ENCODE measurements at places on chromosomes 11 and 22.

GRCh38 chr11:123429336-123429735, 733 bp upstream of the GRAMD1B start:
- no peak for DNase-seq

DNA sequence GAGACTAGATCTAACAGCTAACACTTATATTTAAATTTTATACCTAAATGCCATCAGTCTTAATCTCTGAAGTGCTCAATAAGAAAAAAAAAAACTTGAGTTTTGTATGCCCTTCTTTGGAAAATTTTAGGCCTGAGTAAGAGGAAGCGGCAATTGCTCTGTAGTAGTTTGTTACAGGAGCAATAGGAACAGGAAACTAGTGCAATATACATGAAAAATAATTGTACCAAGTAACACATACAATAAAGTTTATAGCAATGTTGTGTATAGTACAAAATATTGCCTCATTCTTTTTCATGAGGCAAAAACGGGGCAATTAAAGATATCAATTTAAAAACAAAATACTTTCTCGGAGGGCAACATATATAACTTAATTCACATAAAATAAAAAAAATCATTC, 19.7 kb downstream of the OR5AK2 start:
- no peak for DNase-seq

GRCh38 chr11:123475469-123475868, 45.4 kb downstream of the GRAMD1B start:
- no peak for DNase-seq

- DNase-seq = no peak
These were observed at the start of gene PLA2G3 for GRCh38 chr22:31139866-31140716. Gene PLA2G3, minus strand, starts transcription at chr22:31140508. Its CDS starts 154 bp downstream, at chr22:31140354.

- DNase-seq = peak; percentile 52
These were observed 13.2 kb upstream of the OR4C12 start for GRCh38 chr11:49995565-49995964.

GRCh38 chr11:67435727-67436458, 1.6 kb downstream of the PTPRCAP start:
- DNase-seq = no peak

GRCh38 chr22:44909241-44909640, 100.6 kb downstream of the PHF21B start:
- DNase-seq = no peak

DNA sequence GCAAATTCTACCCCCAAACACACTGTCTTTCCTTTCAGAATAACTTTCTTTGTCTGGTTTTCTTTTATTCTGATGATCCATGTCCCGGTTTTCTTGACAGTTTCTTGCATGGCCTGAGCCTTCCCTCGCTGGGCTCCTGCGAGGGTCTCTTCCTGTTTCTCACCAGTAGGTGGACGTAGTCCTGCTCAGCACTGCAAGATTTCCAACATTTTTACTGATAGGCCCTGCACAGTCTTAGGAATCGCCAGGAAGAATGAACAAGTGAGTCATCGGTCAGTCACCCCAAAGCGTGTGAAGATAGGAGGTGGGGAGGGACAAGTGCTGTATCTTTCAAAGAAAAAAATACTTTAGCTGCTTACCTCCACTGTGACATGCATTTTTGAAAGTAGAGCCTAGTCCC, 16.9 kb upstream of the KIRREL3 start:
- DNase-seq = no peak

DNA sequence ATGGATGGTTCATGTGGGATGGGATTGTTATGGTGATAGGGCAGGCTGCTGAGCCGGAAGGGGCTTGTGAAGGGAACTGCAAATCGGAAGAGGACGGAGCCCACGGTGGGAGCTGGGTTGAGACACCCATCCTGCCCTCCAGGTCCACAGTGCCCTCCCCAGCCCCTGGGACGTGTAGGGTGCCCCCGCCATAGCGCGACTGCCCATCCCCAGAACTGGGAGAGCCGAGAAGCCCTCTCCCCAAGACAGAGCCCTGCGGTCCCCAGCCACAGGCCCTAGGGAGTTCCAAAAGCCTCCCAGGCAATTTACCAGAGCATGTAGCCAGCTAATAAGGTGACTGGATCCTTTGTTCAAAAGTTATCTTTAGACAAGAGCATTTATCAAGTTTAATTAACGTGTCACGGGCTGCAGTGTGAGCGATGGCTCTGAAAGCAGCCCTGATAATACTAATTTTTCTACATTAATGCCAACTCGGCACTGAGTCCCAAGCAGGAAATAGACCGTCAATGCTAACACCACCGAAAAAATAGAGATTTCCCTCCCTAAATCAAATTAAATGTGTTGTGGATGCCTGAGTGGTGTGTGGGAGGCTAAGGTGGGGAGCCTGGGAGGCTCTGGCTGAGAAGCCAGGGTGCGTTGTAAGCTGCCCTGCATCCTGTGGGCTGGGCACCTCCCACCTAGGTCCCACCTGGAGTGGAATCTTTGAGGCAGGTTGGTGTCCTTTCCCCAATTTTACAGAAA, 76.8 kb upstream of the RTL6 start:
- no peak for DNase-seq

GRCh38 chr22:44400763-44401060, 88.0 kb upstream of the SHISAL1 start:
- DNase-seq = no peak

DNA sequence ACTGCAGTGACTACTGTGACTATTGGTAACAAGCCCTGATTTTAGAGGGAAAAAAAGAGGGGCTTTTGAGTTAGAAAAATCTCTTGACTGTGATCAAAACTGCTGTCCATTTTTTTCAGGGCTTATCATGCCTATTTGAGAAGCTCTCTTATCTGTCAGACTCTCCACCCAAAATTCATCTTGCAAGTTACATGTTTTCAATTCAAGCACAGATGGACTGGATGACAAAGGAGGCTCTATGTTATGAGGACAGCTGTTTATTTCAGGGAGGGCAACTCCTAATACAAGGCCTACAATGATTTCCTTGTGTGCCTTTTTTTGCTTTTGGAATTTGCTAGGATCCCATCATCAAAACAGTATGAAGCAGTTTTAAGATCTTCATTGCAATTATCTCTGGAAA, 35.2 kb upstream of the USP47 start:
- DNase-seq = no peak

GRCh38 chr22:37522482-37522881, 3.3 kb upstream of the CARD10 start:
- DNase-seq = no peak

GRCh38 chr22:33461698-33462434, 403.7 kb upstream of the SYN3 start:
- no peak for DNase-seq

- DNase-seq = peak; percentile 49
These were observed 89.9 kb upstream of the APOA1 start for GRCh38 chr11:116927163-116927974.

DNA sequence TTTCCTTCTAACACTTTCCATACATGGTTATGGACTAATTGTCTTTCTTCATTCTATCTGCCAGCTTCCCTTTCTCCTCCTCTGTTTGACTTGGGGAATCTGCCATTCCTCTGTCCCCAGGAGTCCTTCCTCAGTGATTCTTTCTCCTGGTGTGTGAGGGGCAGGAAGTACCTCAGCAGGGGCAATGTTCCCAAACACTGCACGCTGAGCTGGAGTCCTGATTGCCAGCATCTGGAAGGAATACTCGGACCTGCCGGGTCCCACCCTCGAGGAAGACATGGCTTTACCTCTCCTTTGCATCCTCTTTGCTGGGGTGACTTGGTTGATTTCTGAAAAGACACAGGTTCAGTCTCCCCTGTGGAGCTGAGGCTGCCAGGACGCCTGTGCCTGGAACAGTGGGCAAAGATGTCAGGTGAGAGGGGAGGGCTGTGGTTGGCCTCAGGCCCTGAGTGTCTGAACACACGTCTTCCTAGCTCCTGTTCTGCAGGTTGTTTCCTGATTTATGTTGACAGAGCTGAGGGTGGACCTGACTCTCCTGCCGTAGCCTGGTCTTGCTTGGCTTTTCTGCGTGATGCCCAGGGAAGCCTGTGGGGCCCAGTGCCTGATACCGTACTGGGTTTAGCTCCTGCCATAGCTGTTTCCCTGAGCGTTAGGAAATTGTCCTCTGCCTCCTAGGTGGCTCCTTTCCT, 4.3 kb downstream of the COX8A start:
- no peak for DNase-seq

DNA sequence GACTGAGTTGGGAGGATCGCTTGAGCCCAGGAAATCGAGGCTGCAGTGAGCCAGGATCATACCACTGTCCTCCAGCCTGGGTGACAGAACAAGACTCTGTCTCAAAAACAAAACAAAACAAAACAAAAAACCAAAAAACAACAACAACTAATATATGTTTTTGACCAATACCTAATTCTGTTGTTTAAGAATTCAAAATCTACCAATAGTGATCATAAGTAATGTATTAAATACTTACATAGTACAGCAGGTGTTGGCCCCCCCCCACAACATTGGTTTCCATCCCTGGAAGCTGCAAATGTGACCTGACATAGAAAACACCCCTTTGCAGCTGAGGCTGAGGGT, 74.7 kb downstream of the KCNQ1 start:
- DNase-seq = no peak

GRCh38 chr11:15710580-15711275, 596.0 kb downstream of the INSC start:
- no peak for DNase-seq

GRCh38 chr11:94876222-94876621, 97.1 kb downstream of the CWC15 start:
- DNase-seq = no peak

- no peak for DNase-seq
These were observed 31.9 kb downstream of the PDGFB start for GRCh38 chr22:39212721-39213376.

DNA sequence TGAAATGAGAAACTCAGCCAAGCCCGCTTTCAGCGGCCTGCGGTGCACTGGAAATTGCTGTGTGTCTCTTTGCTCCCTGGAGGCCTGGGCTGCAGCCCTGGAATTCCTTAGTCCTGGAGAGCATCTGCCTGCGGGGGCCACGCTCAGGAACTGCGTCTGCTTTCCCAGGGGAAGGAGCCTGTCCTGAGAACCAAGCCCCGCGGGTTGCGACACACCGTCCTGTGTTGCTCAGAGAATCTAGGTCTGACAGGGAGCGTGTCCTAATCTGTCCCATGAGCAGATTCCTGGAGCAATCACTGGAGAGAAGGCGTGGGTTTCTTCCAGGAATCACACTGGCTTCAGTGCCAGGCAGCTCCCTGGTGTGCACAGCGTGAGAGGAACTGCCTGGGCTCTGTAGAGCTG, 708.1 kb downstream of the BRD1 start:
- no peak for DNase-seq

GRCh38 chr22:31091106-31091975, 10.2 kb downstream of the SMTN start:
- no peak for DNase-seq

DNA sequence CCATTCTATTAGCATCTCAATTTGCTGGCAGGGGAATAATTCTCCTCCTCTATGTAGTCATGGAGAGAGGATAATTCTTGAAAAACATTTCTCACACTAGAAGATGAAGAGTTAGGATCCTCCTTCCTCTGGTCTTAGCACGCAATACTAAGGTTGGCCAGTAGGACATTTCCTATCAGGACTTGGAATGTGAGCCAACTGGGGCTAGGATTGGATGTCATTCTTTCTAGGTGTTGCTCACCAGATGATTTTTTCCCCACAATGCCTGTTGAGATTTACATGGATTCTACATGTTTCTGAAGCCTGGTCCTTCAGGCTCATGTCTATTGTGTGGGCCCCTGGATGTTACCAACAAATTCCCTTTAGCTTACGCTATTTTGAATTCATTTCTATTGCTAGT, 28.0 kb downstream of the SLN start:
- DNase-seq = no peak

DNA sequence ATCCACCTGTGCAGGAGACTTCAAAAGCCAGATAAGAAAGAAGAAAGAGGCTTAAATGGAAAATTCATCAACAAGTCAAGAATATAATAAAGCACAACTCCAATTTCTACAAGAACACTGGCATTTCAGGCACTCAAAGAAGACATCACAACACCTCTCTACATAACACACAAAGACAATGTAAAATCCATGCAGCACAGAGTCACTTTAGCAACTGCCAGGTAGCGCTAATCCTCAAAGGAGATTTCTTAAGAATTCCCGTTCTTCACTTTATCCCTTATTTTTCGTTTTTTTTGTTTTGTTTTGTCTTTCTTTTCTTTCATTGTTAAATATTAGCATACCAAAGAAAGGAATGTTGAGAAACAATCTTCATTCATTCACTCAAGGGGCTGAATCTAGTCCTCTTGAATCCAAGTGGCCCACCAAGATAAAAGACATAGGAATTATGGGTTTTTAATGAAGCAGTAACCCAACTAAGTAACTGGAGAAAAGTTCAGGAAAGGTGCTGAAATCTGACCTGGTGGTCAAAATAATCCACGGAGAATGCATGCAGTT, 95.0 kb downstream of the CADM1 start:
- DNase-seq = no peak

GRCh38 chr11:17649696-17650095, 69.7 kb upstream of the MYOD1 start:
- no peak for DNase-seq

DNA sequence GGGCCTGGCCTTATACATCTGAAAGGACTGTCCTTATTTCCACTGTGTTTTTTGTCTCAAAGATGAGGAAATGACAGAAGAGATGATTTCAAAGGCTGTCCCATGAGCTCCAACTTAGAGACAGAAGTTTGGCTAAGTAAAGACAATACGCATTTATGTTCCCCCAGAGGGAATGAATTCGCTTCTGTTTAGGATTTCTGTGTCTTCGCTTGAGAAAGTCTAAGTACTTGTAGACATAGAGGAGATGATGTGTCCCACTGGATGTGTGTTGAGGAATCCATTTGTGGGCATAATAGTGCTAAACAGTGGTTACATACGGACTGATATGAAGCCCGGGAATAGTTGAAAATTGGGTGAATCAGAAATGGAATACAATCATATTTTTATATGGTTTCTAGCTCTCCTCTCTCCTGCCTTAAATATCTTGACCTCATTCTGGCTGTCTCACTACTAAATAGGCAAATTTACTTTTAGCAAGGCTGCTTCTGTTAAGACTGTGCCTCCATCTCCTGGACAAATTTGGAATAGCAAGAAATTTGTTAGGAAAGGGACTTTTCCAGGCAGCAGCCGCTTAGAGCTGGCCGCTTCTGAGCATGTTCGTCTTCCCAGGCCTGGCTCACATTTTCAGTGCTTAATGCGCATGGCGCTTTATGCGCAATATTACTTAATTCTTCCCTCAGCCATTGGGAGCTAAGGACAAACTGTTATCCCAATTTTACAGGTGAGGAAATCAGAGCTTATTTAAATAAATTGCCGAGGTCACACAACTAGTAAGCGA, 1.9 kb upstream of the PEX26 start:
- DNase-seq = peak; percentile 59

DNA sequence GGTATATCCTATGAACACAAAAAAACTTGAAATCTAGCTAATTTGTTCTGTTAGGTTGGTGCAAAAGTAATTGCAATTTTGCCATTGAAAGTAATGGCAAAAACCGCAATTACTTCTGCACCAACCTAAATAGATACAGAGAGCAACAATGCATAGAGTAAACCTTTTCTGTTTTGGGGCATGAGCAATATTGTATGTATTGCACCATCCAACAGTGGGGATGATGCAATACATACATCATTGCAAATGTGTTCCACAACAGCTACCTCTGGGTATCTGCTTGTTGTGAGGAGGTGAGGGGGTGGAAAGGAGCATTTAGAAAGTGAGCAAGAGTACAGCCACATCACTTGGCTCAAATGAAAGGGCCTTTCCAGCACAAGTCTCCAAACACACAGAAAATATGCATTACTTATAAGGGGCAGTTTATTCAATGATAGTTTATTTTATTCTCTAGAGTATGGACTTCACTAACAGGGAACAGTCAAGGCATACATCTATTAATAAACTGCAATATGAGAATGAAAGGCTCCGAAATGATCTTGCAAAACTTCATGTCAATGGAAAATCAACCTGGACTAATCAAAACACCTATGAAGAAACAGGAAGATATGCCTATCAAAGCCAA, 77.3 kb downstream of the DEUP1 start:
- DNase-seq = peak; percentile 5

- no peak for DNase-seq
These were observed 460.0 kb downstream of the BUD13 start for GRCh38 chr11:116312570-116313391.
